Effector memory CD4-positive, alpha-beta T cell (primary cell): ENCODE measurements at places on chromosomes 2 and 18.
A peak's percentile ranks its signal among the peaks of the same experiment; 100 is the strongest.

- no peak for DNase-seq
These were observed 21.8 kb upstream of the CXCR1 start for GRCh38 chr2:218188528-218188927.

DNA sequence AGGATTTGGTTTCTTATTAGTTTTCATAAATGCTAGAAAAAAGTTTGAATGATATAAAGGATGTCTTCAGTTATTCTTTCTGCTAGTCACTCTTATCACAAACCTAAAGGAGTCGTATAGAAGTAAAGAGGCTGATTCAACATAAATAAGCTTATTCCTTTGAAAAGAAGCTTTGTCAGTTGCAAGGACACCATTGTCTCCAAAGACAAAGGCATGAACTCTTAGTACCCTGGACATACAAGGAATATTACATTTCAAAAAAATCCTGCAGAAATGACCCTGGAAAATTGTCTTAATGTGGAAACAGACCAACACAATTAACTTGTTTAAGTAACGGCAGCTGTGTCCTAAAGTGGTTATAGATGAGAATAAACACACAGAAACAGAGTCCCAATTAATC is 528.0 kb downstream of the CPS1 start:
- DNase-seq = no peak

DNA sequence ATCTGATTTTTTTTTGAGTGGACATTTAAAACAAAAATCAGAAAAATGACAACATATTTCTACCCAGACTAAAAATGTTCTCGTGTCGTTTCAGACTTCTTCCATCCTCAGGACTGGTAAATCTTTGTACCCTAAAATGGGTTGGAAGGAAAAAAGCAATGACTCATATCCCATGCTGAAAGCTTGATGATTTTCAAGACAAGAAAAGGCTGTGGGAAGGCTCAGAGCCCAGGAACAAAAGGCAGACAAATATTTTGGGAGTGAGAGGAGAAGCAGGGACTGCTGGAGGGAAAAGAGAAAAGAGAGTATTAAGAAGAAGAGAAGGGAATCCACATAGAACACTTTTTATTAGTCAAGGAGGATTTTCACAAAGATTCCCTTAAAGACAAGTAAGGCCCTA is 77.1 kb upstream of the CTAGE1 start:
- DNase-seq = no peak

DNA sequence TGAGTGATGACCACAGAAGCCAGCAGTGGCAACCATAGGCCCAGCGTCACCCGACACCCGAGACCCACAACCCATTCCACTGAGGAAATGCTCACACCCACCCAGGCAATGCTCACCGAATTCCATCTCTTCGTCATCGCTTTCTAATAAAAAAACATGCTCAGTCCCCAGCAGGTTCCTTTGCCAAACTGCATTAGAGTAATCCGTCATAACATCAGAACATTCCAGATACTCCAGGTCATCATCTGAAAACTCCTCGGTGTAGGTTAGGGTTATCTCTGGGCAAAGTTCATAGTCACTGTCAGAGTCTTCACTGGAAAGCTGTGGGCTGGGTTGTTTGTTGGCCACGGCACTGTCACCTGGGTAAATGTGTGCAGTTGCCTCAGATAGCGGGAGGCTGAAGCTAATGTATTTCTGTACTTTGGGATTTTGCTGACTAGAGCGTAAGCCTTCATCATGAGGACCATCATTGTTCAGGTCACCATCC is 49.3 kb downstream of the ALPK2 start:
- DNase-seq = no peak

DNA sequence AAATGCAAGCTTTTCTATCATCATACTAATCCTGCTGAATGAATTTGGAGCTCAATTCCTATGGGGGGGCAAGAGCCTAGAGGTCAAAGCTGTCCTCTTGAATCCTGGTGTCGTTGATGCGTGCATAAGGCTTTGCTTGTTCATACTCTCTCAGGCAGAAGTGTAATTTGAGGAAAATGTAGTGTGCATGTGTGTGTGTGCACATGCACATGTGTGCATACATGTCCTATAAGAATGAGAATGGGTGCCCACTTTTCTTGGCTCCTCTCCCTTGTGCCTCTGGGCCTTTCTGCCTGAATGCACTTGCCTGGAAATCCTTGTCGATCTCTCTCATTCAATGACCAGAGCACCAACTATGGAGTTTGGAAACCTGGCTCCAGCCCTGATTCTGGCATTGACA is 28.5 kb upstream of the C18orf32 start:
- no peak for DNase-seq

GRCh38 chr2:11514081-11514730 is 19.6 kb upstream of the GREB1 start:
- DNase-seq = no peak

GRCh38 chr2:23385351-23385747 is 370 bp downstream of the KLHL29 start:
- no peak for DNase-seq

- DNase-seq = no peak
These were observed 316.2 kb downstream of the GBX2 start for GRCh38 chr2:235851828-235852525.

DNA sequence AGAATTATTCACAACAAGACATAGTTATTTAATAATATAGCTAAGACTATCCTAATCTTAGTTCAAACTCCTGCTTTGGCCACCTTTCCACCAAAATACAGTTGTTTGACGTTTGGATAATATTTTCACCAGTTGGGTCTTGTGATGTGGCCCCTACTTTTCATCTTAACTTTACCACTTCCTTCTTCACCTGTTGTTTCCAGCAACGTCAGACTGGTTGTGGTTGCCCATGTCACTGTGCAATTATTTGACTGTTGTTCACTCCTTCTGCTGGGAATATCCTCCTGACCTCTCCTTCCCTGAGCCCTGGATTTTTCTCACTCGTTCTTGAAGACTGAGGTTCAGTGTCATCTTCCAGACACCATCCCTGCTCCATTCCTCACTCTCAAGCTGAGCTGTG is 132.2 kb upstream of the RASGRP3 start:
- no peak for DNase-seq

DNA sequence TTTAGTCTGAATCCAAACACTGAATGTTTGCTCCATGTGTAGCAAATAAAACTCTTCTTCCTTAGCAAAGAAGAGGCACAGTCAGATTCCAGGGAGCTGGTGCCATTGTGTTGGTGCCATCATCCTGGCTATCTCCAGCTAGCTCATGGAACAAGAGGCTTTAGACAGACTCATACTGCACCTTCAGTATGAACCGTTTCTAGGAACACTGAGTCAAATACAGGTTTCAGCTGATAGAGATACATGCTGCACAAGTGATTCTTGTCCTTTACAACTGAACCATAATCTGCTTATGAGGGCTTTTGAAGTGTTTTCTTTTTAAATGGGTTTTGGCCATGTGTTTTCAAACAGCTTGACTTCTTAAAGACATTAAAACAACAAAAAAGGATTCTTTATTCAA is 57.9 kb downstream of the DYNC1I2 start:
- DNase-seq = no peak

DNA sequence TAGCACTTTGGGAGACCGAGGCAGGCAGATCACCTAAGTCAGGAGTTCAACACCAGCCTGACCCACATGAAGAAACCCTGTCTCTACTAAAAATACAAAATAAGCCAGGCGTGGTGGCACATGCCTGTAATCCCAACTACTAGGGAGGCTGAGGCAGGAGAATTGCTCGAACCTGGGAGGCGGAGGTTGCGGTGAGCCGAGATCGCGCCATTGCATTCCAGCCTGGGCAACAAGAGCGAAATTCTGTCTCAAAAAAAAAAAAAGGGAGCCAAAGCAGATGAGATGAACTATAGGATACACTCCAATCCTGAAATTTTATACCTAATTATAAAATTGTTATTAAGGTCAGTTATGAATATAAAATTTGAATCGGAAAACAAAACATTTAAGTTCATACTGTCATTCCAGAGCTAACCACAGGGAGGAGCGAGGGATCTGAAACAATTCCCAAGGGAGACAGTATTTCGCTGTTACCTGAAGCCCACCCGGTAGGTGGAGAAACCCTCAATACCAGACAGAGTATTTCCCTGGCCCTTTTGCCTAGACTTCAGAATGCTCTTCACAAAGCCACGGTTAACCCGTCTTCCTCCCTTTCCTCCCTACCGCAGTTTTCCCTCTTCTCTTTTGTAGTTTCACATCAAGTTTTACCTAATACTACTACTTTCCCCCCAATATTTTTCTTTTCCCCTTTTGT is 1.4 kb downstream of the PPM1G start:
- no peak for DNase-seq

DNA sequence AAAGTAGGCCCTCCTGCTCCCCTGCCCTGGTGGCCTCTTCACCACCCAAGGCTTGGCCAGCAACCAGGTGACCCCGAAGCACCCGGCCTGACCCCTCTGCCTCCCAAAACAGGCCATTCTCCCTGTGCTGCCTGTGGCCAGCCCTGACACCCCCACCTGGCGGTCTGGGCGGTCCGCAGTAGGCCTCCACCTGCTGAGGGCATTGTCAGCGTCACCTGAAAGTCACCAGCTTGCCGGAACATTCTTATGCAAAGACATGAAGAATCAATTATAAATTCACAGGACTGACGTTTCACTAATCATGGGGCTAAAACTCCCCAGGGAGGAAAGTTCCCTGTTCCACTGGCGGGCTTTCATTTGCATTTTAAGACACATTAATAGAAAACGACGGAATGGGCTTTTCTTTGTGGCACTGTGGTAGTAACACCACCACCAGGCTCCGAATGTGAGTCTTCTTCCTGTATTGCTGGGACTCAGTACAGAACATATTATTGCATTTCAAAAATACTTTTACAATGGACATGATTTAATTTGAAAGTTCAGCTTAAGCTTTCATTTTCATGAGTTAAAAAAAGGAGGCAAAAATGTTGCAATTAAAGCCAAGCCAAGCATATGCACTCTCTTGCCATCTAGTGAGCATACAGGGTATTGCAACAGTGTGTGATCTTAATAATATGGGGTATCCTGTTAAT is 57.4 kb downstream of the ADI1 start:
- no peak for DNase-seq

DNA sequence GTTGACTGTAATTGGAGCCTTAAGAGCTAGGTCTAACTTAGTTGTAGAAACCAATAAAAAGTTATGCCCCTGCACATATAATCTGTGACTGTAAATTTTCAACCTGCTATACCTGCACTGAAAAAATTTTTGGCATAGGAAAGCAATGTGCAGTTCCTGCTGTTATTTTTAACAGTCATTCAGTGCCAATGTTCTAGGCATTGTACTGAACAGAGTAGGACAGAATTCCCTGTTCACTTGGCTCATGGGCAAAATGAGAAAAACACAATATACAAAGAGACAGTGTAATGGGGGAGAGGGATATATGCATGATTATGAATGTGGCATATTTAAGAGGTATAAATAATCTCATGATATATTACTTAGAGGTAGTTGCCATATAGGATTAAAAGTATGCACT is 458.0 kb downstream of the TGIF1 start:
- no peak for DNase-seq

DNA sequence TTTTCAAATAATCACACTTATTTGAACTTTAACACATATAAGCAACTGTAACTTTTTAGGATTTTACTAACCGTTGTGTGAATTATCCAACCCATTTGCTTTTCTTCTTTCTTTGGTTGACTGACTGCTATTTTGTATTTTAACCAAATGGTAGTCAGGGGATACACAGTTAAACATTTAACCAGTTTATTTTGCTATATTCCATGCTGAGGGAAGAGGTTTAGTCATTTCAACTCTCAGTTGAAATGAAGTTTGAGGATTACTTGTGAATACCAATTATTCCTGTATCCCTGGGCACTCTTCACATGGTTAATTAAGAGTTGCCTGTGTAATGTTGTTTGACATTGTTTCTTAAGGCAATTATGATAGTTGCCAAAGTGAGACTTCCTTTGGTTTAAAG is 1.9 kb downstream of the SPAG16 start:
- no peak for DNase-seq

DNA sequence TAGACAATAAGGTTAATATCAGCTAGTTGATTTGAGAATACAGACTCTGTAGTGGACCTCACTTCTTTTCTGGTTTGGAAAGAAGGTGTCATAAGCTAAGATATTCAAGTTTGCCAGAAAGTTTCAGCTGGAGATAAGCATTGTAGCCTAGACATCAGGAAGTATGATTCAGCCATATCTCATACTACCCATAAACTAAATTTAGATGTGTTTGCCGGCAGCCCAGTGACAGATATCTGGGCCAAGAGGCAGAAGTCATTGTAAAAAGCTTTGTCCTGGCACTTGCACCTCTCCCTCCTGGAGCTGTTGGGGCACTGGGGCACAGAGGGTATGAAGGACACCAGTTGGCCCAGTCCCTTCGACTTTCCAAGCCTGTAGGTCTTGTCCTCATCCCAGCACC is 128.0 kb downstream of the EPHA4 start:
- DNase-seq = no peak

- DNase-seq = no peak
These were observed 600.1 kb downstream of the ARHGAP15 start for GRCh38 chr2:143729296-143729814.

DNA sequence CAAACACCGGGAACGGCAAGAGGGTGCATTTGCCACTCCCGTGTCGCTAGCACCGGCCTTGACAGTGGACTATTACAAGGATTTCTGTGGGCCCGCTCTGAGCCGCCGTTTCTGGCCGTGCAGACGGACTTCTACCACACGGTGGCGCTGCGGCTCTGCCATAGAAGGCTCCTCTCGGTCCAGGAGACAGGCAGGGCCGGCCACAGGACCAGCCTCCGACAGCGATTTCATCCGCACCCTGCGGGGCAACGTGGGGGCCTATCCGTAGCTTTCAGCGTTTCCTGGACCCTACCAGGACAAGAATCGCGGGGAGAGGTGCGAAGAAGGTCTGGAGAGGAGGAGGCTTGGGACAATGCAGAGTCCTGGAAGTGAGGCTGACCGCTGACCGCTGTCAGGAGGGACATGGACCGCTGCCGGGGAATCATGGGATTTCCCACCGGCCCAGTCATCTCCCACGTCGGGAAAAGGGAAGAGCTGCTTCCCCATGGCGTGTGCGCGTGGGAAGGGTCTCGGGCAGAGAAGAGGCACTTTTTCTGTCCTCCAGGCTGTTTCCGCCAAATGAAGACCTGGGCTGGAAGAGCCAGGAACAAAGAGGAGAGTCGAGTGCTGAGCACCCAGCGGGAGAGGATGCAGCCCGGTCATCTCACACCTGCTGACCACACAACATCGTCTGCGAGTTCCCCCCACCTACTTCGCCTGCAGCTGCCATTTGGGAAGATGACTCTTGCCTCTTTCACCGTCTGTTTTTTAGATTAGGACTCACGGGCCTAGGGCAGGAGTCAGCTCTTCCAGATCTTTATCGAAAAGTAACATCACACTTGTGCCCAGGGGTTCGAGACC is 35.5 kb upstream of the HAAO start:
- peak; percentile 51 for DNase-seq

- DNase-seq = no peak
These were observed 49.0 kb upstream of the MC4R start for GRCh38 chr18:60421356-60422118.

DNA sequence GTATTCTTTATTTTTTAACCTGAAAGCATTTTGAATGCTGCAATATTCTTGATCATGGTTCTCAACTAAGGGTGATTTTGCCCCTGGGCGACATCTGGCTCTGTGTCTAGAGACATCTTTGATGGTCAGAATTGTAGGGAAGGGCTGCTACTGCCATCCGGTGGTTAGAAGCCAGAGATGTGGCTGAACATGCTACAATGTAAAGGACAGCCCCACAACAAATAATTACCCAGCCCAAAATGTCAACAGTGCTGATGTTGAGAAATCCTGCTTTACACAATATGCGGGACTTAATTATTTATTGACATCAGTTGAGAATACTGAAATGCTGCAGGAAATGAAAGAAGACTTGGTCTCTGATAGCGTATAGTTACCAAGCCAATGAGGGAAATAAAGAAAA is 37.5 kb upstream of the SERPINB2 start:
- DNase-seq = no peak

GRCh38 chr2:201116959-201117734 is 1.2 kb downstream of the CFLAR start:
- DNase-seq = no peak
